ENCODE measurements at places on chromosomes 12 and 14.

DNA sequence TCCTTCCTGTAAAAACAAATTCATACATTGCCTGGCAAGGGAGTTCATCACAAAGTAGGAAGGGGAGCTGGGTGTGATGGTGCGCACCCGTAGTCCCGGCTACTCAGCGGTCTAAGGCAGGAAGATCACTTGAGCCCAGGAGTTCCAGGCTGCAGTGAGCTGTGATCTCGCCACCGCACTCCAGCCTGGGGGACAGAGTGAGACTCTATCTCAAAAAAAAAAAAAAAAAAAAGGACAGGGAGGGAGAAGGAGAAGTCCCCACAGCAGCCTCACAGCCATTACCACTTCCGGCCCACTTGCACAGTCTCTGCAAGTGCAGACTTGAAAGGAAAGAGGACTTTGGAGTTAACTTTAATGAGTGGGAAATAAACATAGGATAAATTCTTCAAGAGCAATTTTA is 121.0 kb downstream of the FBXL14 start:
- peak; percentile 40 for DNase-seq

GRCh38 chr12:69834576-69834975 is 9.5 kb downstream of the MYRFL start:
- DNase-seq: no peak

- no peak for DNase-seq
Observed at GRCh38 chr12:51147309-51147708, 25.6 kb downstream of the TFCP2 start.

GRCh38 chr14:87017335-87017734 is 975.6 kb downstream of the GALC start:
- DNase-seq: no peak

- no peak for DNase-seq
Observed at GRCh38 chr14:36989806-36990205, 182.6 kb downstream of the SLC25A21 start.

GRCh38 chr14:91872517-91873470 is 5.5 kb upstream of the TC2N start:
- DNase-seq: no peak

- DNase-seq: no peak
Observed at GRCh38 chr14:47012533-47013280, 361.1 kb upstream of the RPL10L start.

DNA sequence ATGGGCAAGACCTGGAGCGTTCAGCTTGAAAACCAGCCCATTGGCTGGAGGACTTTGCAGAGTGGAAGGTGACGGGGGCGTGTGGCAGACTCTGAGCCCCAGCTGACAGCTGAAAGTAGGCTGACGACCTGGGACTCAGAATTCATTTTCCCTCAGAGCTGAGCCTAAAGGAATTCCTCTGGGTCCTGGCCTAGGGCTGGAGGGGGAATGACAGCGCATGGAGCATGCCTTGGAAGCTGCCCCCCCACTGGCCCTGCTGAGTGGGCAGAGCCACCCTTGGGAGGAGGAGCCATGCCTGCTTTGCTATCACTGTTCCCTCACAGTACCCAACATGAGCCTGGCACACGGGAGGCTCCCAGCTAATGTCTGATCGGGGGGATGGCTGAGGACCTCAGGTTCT is 25.4 kb upstream of the SMOC1 start:
- no peak for DNase-seq

GRCh38 chr14:54335569-54336155 is 61.1 kb upstream of the CDKN3 start:
- DNase-seq: no peak

DNA sequence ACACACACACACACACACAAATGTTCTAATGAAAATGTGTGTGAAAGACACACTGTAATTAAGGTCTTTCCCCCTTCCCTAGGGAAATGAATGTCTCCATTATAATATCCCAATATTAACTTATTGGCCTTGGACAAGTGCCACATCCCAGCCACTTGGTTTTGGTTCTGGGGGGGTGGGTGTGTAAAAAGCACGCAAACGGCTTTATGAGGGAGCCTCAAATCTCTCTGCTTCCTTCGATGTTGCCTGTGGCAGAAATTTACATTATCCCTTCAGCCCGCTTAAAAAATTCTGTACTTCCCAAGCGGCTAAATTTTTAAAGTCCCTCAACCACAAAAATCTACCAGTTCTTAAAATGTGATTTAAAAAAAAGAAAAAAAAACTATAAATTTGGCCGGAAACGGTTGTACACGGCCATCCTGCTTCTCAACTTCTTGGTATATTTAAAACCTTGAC is 432 bp downstream of the C14orf93 start:
- no peak for DNase-seq

DNA sequence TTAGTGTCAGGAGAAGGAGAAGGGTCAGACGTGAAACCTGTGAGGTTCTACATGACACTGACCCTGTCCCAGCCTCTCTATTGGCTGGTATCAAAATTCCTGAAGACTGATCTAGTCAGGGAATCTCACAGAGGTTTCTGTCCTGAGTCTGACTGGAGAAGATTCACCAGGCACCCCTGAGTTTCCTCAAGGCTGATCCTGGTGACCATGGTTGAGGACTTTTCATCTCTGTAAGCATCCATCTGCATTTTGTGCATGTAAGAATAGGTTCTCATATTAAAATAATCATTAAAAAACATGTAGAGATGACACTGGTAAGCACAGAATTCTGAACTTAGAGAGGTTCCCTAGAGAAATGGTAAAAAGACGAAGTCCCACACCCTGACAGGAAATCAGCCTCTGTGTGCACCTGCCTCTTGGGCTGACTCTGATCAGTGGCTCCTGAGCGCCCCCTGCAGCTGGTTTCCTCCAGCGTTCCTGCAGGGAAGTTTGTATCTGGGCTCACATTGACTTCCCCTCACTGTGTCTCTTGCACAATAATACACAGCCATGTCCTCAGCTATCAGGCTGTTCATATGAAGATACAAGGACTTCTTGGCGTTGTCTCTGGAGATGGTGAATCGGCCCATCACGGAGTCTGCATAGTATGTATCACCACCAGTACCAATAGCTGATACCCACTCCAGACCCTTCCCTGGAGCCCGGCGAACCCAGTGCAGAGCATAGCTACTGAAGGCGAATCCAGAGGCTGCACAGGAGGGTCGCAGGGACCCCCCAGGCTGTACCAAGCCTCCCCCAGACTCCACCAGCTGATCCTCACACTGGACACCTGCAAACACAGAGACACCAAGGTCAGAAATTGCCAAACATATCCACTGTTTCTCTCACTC is 991.9 kb downstream of the TMEM121 start:
- DNase-seq: peak; percentile 94

DNA sequence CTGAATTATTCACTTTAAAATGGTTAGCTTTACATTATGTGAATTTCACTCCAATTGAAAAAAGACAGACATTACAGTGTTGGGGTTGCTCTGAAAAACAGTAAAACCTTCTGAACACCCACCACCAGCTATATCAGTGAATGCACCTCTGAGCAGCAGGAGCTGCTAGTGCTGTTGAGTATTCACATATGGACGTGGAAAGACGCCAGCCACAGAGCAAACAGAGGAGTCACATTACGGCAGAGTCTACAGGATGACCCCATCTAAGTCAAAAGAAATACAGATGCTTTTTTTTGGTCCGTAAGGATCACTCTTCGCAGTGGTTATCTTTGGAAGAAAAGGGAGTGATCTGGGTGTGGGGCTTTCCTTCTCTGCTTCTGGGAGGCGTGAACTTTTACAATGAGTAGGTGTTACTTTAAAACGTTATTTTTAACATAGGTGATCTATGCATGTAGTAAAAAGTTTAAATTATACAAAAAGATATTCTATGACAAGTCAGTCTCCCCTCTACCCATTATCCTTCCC is 4.5 kb downstream of the HVCN1 start:
- no peak for DNase-seq

GRCh38 chr12:55993230-55993853 is 3.7 kb upstream of the SUOX start:
- DNase-seq: no peak

GRCh38 chr12:85280165-85280983 is at the start of gene ALX1:
Gene ALX1, plus strand, starts transcription at chr12:85280220. Its CDS starts 42 bp downstream, at chr12:85280262.
- no peak for DNase-seq

- no peak for DNase-seq
Observed at GRCh38 chr14:91173904-91174303, 60.0 kb downstream of the DGLUCY start.

DNA sequence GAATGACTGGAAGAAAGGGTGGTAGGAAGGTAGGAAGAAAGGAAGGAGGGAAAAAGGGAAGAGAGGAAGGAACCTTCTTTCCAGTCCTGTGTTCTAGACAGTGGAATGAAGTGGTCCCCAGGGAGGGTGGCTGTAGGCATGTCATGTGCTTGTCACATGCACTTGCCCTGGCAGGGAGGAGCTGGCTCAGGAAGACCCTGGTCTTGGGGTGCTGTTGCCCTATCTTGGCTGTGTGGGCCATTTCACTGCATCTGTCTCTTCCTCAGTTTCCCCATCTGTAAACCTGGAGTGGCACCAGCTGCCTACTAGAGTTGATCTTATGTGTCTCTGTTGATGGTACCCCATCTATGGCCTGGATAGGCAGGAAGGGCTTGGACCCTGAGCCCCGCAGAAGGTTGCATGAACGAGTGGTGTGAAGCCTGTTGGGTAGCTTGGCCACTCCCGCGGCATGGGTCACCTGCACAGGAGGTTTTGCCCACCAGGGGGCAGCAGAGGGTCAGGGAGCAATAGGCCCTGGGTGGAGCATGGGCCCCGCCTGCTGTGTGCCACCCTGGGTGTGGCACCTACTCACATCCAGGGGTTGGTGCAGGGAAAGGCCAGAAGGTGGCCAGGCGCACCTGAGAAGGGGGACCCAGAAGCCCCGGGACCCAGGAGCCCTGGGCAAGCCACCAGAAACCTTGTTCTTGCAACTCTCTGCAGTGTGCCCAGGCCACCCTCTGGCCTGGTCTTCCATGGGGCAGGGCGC is 25.1 kb downstream of the MEG3 start:
- peak; percentile 89 for DNase-seq

GRCh38 chr12:15982471-15982870 is 71.3 kb downstream of the DERA start:
- no peak for DNase-seq

DNA sequence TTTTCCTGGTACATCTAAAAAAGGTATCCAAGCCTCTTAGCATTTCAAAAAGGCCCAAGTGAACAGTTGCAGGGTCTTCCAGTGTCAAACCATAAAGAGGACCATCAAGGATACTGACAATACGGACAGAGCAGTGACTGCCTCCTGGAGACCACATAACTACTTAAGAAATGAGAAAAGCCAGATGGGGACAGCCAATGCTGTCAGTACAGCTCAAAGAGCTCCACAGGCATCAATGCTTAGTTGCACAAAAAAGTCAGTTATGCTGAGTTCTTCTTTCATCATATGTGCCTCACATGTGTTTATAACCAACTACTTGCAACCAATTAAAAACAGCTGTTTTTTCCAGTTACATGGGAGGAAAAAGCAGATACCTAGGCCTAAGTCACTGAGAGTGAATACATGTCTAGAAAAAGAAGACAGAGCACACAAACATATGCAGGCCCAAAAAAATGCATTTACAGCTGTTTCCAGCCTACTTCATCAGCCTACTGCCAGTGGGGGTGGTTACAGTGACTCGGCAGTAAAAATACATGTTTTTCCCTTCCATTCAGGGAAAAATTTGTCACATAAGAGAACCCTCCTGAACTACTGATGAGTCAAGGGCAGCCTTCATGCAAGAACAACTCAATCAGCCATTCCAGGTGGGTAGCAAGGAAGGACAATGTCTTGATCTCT is 84.0 kb downstream of the DCAF5 start:
- no peak for DNase-seq

DNA sequence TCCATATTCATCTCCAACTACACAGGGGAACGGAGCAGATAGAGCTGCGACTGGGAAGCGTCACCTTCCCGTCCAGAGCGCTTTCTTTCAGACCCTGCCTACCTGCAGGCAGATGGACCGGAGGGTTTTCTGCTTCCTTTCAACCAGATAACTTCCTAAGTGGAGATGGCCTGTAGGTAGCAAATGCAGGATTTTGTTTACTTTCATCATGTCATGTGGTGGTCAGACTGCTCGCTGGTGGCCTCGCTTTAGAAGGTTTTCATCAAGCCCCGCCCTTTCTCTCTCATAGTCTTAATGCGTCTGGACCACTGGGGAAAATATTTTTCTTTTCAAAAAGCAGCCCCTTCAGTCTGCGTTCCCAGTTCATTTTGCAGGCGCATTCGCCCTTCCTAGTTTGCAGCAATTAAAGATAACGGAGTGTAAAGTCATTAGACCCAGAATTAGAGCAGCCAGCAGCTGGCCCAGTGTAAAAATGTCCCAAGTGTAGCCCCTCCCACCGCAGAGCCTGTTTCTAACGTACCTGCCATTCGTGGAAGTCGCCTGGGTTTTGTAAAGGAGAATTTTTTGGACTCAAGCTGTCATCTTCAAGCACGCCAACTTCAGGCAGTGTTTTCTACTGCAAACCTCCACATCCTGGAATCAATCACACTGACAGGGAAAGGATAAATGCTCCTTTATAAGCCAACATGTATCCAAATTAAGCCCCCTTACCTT is 68.9 kb downstream of the TESC start:
- no peak for DNase-seq

GRCh38 chr14:75906680-75907280 is 75.0 kb downstream of the TGFB3 start:
- DNase-seq: peak; percentile 77

DNA sequence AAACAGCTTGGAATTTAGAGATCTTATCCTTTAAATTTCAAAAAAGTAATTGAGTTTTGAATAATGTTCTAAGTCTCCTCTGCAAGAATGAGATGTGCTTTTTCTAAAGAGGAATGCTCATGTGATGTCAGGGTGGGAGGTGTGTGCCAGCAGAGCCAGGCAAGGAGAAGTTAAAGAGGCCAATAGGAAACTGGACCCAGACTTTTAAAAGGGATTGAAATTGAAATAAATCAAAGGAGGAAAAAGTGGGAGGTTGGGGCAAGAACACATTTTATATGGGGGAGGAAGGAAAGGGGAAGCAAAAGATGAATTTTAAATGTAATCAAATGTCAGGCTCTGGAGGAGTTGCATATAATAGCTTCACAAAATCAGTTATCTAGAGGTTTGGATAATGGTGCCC is 126.1 kb downstream of the FIGNL2 start:
- DNase-seq: no peak

GRCh38 chr12:6697584-6698351 is 2.8 kb downstream of the PIANP start:
- no peak for DNase-seq

DNA sequence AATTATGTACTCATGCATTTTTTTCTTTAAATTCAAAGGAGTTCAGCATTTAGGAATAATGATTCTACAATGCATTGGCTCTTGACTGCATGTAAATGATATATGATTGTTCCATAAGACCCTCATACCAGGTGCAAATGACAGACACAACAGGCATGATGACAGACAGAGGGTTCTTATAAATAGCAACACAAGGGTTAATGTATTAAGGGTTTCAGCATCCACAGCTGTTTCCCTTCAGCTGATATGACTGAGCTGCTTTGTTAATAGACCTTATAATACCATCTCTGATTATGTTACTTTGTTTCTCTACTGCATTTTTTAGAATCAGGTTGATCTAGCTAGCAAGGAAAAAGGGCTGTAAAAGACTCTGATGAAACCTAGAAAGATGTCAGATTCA is 90.8 kb upstream of the TMTC2 start:
- no peak for DNase-seq
